Hair follicle dermal papilla cell (primary cell): ENCODE measurements at places on chromosomes 16 and 17. TPM values are rescaled to one million over a fixed set of nuclear protein-coding genes. Genes with fewer than 3 reads are reported as not detected.

Gene PSMC5
- 30.3 and 36.3 TPM in 2 replicates for total RNA-seq

Gene NOB1
- total RNA-seq: 28.2 and 28.3 TPM in 2 replicates

Gene AOC2
- total RNA-seq: 0.73 and 1.3 TPM in 2 replicates

Gene TEN1
- 22.9 and 27.3 TPM in 2 replicates for total RNA-seq

Gene ABCA6
- total RNA-seq: 27.1 and 28.6 TPM in 2 replicates

Gene TPPP3
- total RNA-seq: 0.65 and 0.97 TPM in 2 replicates
